ENCODE measurements at places on chromosomes 16 and 17. TPM values are rescaled to one million over a fixed set of nuclear protein-coding genes. Genes with fewer than 3 reads are reported as not detected.

DNA sequence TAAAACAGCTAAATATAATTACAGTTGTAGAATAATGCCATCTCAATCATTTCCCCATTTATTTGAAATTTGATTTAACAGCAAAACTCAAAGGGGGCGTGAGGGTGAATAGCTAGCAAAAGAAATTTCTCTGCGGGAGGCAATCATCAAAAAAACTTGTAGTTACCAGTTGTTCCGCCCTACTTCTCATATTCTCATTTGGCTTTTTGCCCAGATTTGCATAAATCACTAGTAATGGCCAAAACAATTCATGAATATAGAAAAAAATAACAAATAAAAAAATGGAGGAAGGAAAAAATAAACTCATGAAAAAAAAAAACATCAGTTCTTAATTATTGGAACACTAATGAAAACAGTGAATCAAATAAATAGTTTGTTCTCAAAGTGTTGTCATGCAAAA, 722.6 kb upstream of the KIF2B start:
- no peak overlapping the region for H3K27ac ChIP-seq
- no peaks in the 10 kb centered on the region for H3K4me1 ChIP-seq
- H3K4me3 ChIP-seq: no peak overlapping the region
- no peak for DNase-seq

WFIKKN1 gene
- total RNA-seq: 0.13 TPM

DNA sequence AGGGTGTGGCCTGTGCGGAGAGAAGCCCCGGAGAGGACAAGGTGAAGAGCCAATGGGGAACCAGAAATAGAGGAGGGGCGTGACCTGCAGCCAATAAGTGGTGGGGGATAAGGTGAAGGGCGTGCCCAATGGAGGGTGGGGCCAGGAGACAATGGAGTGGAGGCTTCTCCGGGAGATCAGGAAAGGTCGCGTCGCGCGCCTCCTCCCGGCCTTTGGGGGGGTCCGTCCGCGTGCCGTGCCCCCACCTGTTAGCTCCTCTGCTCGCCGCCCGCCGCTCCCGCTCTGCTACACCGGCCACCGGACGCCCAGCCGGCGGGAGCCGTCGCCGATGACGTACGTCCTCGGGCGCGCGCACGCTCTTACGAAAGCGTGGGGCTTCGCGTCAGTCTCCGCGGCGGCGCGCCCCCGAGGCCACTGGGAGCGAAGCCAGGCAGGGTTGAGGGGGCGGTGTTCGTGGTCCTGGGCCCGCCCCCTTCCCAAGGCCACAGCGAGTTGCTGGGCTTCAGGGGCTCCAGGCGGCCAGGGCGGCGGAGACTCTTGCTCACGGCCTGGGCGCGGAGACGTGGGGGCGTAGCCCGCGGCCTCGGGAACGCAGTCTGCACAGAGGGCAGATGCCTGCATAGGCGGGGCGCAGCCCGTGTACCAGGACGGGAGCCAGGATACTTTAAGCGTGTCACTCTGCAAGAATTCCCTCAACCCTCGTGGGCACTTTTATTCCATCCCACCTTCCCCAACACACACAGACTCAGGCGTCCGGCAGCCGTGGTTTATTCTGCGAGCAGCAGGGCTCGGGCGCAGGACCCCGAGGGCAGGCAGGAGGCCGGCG, at the start of gene MATCAP1:
Gene MATCAP1 (minus strand): TSS at position 337 of the 826 bp plus-strand sequence. CDS start 3,353 bp downstream, outside the sequence.
- DNase-seq: peak; percentile 96
- H3K4me3 ChIP-seq: peak within 1 kb of the TSS; percentile 78

GRCh38 chr16:61820398-61820797, 215.8 kb downstream of the CDH8 start:
- no peaks in the 10 kb centered on the region for H3K4me1 ChIP-seq
- DNase-seq: no peak
- no peak overlapping the region for H3K27ac ChIP-seq
- no peaks in the 10 kb centered on the region for H3K36me3 ChIP-seq

DNA sequence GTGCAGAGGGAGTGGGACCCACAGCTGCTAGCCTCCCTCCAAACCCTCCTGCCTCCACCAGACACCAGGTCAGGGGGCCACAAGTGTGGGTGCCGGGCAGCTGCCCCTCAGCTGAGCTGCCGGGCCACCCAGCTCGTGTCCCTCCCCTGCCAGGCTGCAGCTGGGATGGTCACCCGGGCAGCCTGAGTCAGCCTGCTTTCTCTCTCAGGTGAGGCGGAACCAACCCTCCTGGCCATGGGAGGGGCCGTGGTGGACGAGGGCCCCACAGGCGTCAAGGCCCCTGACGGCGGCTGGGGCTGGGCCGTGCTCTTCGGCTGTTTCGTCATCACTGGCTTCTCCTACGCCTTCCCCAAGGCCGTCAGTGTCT, 6.9 kb downstream of the SLC16A3 start:
- no peak for DNase-seq
- H3K4me3 ChIP-seq: no peak overlapping the region
- peaks cover 25% of the 10 kb centered on the region for H3K36me3 ChIP-seq
- peak overlapping the region; percentile 31 for H3K27ac ChIP-seq

DNA sequence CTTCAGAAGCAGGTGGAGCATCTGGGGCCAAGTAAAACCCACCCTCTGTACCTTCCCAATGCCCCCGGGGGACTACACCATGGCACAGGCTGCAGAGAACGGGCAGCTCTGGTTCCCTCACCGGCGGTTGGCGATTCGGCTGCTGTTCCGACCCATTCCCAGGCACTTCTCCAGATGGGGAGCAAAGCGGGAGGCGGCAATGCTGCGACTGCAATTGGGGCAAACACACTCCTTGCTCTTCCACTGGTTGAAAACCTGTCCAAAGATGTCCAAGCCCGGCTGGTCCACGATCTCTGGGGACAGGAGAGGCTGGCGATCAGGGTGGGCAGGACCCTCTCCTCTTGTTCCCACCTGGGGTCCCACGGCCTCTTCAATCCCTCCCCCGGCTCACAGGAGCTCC, 2.6 kb downstream of the ATXN7L3 start:
- H3K4me3 ChIP-seq: no peak overlapping the region
- H3K27me3 ChIP-seq: no peaks in the 10 kb centered on the region
- peak overlapping the region; percentile 95 for H3K27ac ChIP-seq
- DNase-seq: no peak
- peaks cover 44% of the 10 kb centered on the region for H3K36me3 ChIP-seq
- H3K4me1 ChIP-seq: peaks cover 33% of the 10 kb centered on the region

DNA sequence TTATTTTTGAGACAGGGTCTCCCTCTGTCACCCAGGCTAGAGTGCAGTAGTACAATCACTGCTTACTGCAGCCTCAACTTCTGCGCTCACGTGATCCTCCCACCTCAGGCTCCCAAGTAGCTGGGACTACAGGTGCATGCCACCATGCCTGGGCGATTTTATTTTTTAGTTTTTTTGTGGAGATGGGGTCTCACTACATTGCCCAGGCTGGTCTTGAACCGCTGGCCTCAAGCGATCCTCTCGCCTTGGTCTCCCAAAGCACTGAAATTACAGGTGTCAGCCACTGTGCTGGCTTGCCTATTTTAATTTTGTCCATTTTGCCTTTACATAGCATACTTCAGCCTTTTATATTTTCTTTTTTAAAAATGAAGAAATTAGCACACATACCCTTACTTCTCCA, 51.2 kb downstream of the TTC19 start:
- no peak overlapping the region for H3K27ac ChIP-seq
- H3K36me3 ChIP-seq: peaks cover 69% of the 10 kb centered on the region
- peaks cover 16% of the 10 kb centered on the region for H3K4me1 ChIP-seq
- DNase-seq: no peak
- H3K27me3 ChIP-seq: no peaks in the 10 kb centered on the region
- H3K4me3 ChIP-seq: no peak overlapping the region

GRCh38 chr16:10242097-10242496, 59.9 kb upstream of the GRIN2A start:
- no peaks in the 10 kb centered on the region for H3K27me3 ChIP-seq
- no peaks in the 10 kb centered on the region for H3K36me3 ChIP-seq
- H3K4me1 ChIP-seq: no peaks in the 10 kb centered on the region
- no peak overlapping the region for H3K27ac ChIP-seq
- H3K4me3 ChIP-seq: no peak overlapping the region

DNA sequence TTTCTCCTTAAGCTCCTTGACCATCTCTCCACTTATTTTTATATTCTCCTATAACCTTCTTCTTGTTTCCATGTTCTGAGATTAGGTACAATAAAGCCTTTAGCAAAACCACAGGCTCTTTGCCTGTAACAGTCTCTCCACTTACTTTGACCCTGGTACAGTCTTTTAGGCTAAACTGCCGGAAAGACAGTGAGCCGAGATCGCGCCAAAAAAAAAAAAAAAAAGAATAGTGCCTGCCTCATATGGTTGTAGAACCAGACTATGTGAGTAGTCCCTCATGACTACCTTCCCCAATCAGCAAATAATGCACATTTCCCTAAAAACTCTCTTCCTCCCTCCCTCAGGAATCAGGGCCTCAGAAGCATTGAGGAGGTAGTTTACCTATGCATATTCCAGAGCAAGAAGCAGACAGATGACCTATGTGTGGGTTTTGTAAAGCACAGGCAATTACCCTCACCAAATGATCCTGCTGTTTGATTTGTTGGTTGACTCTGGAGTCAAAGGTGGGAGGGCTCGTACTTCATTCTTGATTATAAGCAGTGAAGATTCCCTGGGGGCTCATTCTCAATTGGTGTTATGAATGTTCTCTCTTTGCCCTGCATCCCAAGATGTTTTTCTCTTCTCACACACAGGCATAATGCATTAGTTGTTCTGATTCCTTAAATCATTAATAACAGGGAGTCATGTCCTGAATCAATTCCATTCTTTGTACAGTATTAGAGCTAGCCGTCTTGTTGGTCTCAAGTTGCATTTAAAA, 8.9 kb upstream of the NME1 start:
- H3K27ac ChIP-seq: no peak overlapping the region
- DNase-seq: no peak
- H3K36me3 ChIP-seq: no peaks in the 10 kb centered on the region
- H3K27me3 ChIP-seq: no peaks in the 10 kb centered on the region

DNA sequence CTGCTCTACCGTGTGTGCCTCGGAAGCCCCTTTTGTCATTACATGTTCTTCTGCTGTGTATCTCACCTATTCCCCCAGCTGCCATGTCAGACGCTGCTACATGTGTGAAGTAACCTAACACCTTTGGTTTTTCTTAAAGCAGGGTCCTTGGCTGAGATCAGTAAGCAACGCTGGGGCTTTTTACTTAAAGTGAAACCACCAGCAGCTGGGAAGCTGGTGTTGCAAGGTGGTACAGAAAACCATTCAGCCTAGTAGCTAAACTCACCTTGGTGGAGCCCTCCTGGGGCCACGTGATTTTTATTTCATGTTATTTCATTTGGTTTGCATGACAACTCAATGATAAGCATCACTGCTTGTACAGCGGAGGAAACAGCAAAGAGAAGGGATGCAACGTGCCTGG, 62.6 kb downstream of the PLCG2 start:
- no peak overlapping the region for H3K4me3 ChIP-seq
- H3K27ac ChIP-seq: no peak overlapping the region
- H3K36me3 ChIP-seq: no peaks in the 10 kb centered on the region
- H3K4me1 ChIP-seq: peaks cover 35% of the 10 kb centered on the region

ZNF750 gene
- total RNA-seq: not detected

DNA sequence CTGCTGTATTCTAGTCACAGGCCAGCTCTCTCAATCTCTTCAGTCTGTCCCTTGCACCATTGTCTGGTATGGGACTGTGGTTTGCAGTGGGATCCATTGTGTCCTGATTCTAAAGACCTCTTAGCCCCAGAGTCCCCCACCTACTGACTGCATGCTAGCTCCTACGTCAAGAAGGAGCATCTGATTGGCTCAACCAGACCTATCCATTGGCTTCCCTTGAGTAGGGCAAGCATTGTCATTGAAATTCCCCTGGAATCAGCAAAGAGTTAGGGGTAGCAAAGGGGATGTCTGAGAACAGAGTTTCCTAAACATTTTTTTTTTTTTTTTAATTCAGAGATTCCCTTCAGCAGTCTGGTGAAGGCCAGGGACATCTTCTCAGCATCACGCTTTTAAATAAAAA, 175.3 kb upstream of the MPHOSPH6 start:
- H3K27ac ChIP-seq: no peak overlapping the region
- DNase-seq: no peak
- H3K27me3 ChIP-seq: peaks cover 2% of the 10 kb centered on the region
- H3K4me1 ChIP-seq: no peaks in the 10 kb centered on the region
- H3K4me3 ChIP-seq: no peak overlapping the region

AIPL1 gene
- total RNA-seq: not detected

NHLRC4 gene
- 2.3 TPM for total RNA-seq

CA5A gene
- total RNA-seq: not detected

Data from activated CD4-positive, alpha-beta memory T cell treated with anti-CD3 and anti-CD28 coated beads, Interleukin-2, amount 10 ng/mL, durations not matched to agents 7 days and 5 days (primary cell).